ENCODE measurements at places on chromosomes 3 and 15. TPM values are rescaled to one million over a fixed set of nuclear protein-coding genes. Genes with fewer than 3 reads are reported as not detected.

SNRK gene
- total RNA-seq: 11.4 TPM

SLC9C1 gene
- not detected for total RNA-seq

- DNase-seq: no peak
Observed at GRCh38 chr3:122000936-122001605, 21.0 kb downstream of the ILDR1 start.

SIDT1 gene
- total RNA-seq: not detected

DNA sequence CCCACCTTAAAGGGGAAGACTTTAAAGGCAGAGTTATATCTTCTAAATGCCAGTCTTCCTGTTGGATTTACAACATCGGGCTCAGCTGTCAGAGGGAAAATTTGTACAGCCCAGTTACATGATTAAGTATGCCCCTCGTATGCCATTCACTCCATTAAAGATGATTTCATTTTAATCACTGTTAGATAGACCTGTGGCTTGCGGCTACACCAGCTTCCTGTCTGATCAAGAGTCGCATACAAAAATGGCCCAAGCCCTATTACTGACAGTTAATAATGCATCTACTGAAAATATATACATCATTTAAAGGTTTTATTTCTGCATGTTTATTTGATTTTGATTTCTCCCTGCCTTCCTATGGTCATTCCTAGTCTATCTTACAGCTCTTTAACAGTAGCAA is 7.1 kb downstream of the EIF4E3 start:
- DNase-seq: no peak

TMEM62 gene
- total RNA-seq: 18.0 TPM

- DNase-seq: no peak
Observed at GRCh38 chr15:32943711-32944110, 225.9 kb downstream of the GREM1 start.

ASB7 gene
- 8.9 TPM for total RNA-seq

- no peak for DNase-seq
Observed at GRCh38 chr3:66486202-66486601, 14.6 kb downstream of the LRIG1 start.

- no peak for DNase-seq
Observed at GRCh38 chr3:46593274-46593862, 19.0 kb upstream of the FAM240A start.

DNA sequence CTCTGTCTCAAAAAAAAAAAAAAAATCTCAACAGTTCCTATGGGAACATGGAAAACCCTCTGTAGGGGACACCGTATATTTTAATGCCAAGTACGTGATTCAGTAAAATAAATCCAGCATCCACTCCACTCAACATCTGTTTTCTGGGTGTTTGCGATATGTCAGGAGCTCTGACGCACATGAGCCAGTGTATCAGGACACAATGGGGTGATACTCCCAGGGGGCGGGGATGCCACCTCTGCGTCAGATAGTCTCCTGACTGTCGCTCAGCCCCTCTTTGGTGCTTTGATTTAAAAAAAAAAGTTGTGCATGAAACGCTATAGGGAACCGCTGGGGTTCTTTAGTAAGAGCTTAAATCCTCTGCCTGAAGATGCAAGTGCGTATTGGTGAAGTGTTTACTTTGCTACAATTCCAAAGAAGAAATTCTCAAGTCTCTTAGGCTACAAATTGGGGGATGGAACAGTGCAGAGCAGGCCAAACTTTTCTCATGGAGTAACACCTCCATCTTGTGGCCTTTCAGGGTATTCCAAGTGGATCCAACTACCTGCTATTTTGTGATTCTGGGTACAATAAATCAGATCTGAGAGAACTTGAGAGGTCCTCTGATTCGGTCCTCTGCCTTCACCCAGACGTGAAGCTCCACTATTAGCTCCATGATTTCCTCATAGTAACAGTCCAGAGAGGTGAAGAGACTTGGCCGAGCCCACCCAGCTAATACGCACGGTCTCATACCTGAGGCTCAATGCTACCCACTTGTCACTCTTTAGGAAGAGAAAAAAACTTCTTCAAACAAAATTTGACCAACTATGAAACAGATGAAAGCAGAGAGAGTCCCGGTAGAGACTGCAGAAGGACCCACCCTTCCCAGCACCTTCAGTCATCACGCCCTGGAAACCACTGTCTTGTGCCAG is 9.3 kb upstream of the NR2E3 start:
- DNase-seq: peak; percentile 61

- peak; percentile 69 for DNase-seq
Observed at GRCh38 chr3:177746337-177746933, 549.2 kb upstream of the TBL1XR1 start.

DNA sequence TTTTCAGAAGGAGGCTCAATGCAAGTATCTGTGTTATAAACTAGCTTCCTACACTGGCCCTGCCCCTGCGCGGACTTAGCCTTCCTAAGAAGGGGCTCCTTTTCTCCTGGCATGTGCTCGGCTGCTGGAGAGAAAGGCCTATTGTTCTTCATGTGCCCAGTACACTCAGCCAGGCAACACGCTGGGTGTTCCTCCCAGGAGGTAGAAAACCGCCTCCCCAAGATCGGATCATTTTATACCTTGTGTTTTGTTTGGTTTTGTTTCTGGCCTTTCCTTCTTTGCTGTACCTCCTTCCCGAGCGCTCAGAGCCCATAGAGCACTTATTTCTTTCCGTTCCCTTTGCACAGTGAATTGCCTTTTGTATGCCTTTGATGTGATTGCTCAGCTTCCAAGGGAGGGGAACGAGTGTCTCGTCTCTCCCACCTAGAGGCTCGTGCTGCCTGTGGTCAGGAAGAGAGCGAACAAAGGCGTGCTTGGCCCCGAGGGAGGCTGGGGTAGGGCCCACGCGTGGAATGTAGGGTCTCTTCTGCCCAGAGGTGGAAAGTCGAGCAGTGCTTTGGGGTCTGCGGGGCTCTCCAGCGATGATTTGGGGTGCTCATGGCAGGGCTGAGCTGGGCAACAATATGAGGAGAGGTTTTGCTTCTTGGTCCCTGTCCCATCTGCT is 30.0 kb downstream of the CCNL1 start:
- DNase-seq: peak; percentile 69

DNA sequence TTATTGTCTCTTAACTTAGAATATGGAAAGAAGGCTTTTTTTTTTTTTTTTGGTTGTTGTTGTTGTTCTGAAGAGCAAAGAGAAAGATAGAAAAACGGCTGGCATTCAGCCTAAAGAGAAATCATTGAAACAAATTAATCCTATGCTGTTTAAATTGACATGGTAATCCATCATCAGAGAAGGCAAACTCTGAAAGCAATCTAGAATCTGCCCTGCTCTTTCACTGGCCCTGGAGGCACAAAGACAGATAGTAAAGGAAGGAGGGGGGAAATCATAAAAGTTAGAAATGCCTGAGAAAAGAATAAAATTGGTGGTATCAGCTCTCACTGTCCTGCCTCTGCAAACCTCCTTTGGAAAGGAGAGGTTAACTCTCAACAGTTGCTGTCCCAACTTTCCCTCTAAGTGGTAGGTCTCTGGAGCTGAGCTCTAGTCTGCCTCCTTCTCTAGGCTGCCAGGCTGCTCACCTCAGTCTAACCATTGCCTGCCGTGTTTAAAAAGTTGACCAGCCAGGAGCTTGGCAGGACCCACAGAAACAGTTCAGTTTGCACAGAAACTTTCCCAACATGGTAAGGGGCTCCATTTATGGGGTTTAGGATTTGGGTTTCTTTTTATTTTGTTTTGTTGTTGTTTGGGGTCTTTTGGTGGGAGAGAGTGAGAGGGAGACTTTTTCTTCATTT is 13.4 kb upstream of the NR2F2 start:
- DNase-seq: no peak

- no peak for DNase-seq
Observed at GRCh38 chr15:68868296-68868695, 47.6 kb upstream of the ANP32A start.

IGDCC3 gene
- total RNA-seq: not detected

GRCh38 chr15:38708672-38709180 is 144.1 kb upstream of the RASGRP1 start:
- peak; percentile 44 for DNase-seq

DNA sequence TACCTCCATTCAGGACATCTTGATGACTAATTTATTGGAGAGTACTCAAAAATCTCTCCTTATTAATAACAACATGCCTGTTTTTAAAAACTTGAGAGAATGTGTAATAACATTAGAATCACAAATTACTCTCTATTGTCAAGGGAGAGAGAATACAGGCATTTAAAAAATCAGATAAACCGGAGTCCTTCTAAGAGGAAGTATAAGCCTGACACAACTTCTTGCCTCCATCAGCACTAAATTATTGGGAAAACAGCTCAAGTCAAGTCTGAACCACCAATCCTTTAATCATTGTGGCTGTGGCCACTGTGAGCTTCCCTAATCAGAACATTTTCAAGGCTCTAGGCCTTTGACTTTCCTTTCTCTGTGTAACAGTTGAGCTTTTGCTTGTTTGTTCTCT is 38.0 kb downstream of the SSR3 start:
- no peak for DNase-seq

DNA sequence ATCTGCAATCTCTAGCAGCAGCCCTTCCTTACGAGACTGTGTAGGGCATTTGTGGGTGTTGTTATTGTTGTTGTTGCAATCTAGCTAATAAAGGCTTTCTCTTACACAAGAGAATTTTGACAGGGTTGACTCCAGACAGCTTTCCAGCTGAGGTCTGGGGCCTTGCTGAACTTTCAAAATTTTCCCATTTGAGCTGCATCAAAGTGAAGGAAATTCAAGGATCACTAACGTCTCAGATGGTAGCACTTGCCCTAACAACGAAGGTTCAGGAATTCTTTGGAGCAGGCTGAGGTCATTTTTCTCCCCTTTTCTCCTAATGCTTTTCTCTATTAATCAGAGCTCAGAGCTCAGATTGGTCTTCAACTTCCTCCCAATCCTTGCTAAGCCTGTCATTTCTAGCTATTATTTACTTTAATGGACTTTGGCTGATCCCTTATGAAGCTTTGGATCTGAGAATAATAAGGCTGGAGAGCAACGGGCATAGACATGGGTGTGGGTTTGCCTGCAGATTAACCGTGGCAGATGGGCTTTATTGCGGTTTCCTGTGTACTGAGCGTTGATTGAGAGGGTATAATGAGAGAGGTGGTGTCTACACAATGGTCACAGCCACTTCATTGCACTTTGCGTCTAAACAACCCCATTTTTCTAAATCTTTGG is 614.0 kb upstream of the AGTR1 start:
- no peak for DNase-seq

GRCh38 chr15:27059610-27060202 is 88.7 kb downstream of the GABRG3 start:
- DNase-seq: peak; percentile 36

- DNase-seq: no peak
Observed at GRCh38 chr15:87355946-87356345, 900.6 kb downstream of the NTRK3 start.

TJP1 gene
- 27.3 TPM for total RNA-seq

CATSPER2 gene
- total RNA-seq: not detected

MESP2 gene
- total RNA-seq: not detected

ATP10A gene
- total RNA-seq: 1.3 TPM

DNA sequence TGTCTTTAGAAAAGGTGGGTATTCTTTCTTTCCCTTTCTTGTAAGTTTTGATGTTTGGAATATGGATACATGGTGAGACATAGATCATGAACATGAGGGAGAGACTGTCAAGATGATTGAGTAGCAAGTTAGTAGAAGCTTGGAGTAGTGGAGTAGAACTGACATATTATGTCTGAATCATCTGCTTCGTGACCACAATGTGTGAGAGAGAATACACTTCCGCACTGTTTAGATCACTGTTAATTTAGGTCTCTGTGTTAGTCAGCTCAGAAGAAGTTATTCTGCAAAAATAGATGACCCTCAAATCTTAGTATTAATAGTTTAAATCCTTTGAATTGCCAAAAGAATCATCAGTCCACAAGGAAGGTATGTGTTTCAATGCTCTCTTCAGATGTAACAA is 151.0 kb downstream of the OXSM start:
- no peak for DNase-seq

Measured in H4 (cell line).